ENCODE measurements at places on chromosomes 7 and 10. TPM values are rescaled to one million over a fixed set of nuclear protein-coding genes. Genes with fewer than 3 reads are reported as not detected.

- DNase-seq: no peak
Measured at GRCh38 chr10:80739963-80740715, 202.4 kb downstream of the SH2D4B start.

GRCh38 chr7:26588511-26588910 lies 275.9 kb downstream of the SKAP2 start:
- DNase-seq: no peak

DNA sequence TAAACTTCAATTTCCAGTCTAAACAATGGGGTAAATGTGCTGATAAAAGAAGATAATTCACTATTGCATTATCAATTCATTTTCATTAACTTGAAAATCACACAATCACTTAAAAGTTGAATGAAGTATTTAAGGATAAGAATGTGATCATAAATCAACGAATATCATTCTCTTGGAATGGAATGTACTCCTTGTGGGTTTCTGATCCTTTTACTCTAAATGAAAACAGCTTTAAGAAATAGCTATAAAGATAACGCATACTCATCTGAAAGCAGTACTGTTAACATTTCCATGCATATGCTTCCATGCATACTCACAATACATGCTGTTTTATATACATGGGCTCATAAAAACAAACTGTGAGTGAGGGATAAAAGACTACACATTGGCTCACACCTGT lies 108.8 kb downstream of the ATE1 start:
- DNase-seq: no peak

DNA sequence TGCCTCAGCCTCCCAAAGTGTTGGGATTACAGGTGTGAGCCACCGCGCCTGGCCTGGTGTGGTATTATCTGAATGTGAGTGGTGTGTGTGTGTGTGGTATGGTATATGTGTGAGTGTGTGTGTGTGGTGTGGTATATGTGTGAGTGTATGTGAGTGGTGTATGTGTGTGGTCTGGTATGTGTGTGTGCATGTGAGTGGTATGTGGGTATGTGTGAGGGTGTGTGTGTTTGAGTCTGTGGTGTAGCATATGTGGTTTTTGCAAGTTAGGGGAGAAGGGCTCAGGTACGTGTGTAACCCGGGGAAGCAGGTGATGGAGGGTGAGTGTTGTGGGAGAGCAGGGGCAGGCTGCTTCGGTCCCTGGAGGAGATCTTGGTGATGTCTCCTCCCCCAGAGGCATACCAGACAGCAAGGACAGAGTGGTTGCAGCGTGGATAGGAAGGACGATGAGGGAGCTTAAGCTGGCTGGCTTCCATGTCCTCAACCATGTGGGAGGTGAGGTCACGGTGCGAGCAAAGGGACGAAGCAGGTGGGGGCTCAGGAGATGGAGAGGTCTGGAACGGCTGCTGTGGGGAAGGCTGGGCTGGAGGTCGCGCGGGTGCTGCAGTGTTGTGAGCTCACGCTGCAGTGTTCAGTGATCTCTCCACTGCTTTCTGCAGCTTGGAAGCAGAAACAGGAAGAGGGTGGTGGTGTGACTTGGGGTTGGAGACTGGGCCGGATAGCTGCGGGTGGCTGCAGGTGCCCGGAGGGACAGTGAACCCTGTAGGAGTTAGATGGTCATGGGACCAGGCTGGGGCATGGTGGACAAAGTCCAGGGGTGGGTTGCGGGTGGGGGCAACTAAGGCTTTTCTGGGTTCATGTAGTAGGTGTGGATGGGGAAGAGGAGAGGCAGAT lies 5.0 kb downstream of the ZYX start:
- DNase-seq: no peak

GRCh38 chr10:12351447-12351846 lies 2.1 kb downstream of the CAMK1D start:
- no peak for DNase-seq

DNA sequence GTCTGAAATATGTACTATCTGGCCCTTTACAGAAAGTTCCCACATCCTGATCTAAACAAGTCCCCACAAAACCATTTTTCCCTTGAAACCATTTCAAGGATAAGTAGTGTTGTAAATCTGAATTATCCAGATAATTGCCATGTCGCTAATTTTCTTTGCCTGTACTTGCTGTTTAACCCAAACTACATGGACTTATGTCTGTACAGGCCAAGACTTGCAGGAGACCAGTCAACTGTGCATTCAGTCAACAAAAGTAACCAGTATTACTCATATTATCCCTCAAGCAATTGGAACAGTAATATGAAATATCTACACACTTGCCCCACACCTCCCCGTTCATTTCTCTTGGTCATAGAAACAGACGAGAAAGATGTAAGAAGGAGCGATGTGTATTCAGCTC lies 347.8 kb upstream of the NFE2L3 start:
- no peak for DNase-seq

GRCh38 chr7:69149804-69150782 lies 448.2 kb upstream of the AUTS2 start:
- no peak for DNase-seq

DNA sequence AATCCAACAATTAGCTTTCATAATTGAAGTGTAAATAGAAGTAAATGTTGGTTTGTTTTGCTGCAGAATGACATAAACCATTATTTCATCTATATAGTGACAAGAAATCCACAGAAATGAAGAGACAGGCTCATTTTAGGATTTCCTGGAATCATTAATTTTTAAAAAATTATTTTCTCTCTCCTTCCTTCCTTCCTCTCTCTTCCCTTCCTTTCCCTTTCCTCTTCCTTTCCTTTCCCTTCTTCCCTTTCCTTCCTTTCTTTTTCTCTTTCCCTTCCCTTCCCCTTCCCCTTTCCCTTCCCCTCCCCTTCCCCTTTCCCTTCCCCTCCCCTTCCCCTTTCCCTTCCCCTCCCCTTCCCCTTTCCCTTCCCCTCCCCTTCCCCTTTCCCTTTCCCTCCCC lies 51.2 kb upstream of the KMT2C start:
- DNase-seq: no peak

DNA sequence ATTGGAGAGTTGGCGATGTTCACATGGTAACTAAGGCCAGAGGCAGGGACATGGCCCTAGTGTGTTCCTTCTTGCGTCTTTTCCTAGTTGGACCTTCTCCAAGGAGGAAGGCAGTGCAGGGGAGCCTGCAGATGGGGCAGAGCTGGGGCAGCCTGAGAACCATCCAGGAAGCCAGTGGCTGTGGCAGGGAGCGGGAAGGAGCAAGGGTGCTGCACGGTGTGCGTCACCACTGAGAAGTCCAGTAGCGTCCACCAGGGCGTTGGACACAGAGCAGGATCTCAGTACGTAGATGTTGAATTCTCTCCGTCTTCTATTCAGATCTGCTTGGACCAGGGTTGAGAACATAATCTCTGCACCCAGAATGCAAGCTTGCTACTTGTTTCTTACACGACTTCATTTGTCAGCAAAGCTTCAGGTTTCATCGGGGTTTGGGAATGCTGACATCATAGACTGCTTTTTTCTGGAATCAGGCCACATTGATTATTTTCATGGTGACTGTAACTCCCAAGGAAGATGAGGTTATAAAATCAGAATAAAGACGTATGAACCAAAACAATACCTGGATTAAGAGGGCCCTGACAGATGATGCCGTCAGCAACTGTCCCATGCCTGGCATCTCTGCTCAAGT lies 130.3 kb downstream of the HECW1 start:
- DNase-seq: no peak

DNA sequence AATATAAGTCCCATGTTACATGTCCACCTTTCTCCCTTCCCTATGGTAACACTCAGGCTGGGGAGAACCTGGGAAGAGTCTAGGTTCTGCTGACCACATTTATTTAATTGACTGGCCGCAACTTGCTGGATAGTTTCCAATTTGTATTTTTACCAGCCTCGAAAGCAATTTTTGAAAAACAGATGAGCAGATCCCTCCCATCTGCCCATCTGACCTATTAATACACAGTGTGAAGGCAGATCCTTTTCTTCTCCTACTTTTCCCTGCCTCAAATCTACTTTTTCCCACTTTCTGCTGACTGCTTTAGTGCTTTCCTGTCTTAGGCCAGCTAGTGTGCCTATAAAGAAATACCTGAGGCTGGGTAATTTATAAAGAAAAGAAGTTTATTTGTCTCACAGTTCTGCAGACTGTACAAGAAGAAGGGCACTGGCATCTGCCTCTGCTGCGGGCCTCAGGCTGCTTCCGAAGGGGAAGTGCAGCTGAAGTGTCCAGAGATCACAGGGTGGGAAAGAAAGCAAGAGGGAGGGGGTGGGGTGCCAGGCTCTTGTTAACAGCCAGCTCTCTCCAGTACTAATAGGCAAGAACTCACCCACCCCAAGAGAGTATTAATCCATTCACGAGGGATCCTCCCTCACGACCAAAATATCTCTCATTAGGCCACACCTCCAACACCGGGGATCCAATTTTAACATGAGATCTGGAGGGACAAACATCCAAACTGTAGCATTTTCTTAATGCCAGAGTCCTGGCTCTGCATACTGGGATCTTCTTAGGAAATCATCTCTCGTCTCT lies 336.0 kb upstream of the IGFBP3 start:
- DNase-seq: no peak

DNA sequence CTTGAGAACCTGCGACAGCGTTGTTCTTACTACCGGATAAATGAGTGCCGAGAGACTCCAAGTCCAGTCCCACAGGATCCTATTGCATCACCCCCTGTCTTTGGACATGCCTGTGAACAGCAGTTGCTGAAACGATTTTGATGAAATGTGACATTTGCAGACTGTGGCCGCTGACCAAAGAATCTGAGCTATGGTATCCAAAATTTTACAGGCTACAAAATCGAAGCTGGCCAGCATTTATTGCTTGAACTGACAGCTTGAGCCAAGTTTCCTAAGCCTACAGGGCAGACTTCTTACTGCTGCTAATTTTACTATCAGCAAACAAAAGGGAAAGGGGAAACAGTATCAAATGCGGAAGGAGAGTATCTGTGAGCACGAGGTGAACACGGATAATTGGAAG lies 12.1 kb upstream of the NPVF start:
- DNase-seq: no peak

DNA sequence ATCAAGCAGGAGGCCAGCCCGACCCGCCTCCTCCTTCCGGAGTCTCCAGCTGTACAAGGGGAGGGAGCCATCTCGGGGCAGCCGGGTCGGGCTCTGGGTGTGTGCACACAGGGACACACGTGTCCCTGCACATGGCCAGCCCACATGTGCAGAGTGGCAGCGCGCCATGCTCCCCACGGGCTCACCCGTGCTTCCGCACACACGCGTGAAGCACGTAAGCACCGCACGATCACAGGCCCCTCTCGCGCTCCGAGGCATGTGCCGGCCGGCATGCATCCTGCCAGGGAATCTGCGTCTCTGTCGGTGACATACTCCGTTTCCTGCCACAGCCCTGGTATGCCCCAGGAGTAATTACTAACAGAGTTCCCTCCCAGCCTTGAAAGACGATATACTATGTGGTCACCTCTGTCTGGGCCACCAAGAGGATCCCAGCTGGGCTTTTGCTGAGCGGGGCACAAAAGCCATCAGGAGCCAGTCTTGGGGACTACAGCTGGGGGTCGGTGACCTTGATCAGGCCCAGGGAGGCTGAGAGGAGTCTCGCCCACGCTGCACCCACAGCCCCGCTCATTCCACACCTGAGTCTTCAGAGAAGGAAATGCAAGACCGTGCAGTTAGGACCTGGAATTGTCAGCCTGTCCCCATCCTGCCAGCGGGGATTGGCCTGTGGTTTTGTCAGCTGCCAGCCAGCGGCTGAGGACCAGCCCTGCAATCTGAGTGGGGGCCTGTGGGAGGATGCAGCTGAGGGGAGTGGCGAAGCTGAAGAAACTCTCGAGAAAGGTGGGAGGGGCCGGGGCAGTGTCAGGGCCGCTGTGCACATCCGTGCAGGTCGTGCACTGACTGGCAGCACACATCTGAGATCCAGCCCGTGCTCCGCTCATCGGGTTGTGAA lies 11.0 kb upstream of the LFNG start:
- peak; percentile 89 for DNase-seq

- no peak for DNase-seq
Measured at GRCh38 chr10:90790422-90790821, 67.4 kb downstream of the HTR7 start.

DNA sequence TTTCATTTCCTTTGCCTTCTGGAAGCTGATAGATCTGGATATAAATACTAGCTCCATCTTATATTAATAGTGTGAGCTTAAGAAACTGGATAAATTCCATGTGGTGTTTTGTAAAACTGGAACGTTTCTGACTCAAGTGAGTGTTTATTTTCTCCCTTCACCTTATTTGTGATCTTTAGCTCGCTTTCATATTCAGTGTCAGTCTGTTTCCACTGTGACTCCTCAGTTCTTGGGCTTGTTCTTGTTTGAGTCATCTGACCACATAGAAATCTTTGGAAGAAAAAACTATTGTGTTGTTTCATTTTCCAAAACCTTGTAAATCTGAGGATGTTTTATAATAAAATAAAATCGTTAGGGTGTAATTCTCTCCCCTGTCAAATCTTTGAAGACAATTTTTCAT lies 186.4 kb downstream of the POLR1F start:
- DNase-seq: no peak

DNA sequence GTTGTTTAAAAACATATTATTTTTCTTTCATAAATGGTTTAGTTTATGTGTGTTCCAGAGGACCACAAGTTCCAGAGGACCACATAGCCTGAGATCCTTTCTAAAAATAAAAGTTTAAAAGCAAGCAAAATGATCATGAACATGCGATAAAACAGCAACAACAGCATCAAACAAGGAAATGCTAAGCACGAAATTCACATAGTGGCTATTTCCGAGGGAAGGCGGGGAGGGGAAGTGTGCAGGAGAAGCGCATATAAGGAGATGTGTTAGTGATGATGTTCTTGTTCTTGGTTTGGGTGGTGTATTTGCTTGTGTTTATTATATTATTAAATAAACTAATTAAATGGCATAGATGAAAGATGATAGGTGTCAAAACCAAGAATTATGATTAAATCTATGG lies 1.2 kb downstream of the TBATA start:
- no peak for DNase-seq

- no peak for DNase-seq
Measured at GRCh38 chr10:63886281-63887022, 365.3 kb downstream of the REEP3 start.

DNA sequence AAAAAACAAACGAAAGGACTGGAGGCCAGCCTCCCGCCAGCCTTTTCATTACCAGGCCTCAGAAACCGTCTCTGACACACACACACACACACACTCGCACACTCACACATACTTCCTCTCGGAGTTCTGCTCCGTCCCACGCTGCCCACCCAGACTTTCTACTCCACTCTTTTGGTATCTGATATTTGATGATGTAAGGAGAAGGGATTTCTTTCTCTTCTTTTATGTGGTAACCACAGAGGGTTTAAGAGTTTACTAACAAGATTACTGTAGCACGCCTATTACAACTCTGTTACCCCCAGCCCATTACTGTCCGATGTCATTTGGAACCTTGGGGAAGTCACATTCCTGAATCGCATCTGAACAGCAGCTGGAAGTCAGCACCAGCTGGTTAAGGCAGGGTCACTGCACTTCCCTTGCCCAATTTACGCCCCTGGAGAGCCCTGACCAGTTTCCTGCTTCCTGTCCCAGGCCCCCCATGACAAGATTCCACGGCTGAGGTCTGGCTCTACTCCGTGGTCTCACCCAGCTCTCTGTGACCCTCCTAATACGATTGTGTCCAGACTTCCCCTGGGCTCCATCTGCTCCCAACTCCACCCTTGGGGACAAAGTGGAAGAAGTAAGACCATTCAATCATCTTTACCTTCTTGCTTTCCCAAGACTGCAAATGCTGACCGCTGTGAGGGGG lies 1.1 kb downstream of the DENND2A start:
- no peak for DNase-seq

Gene CUZD1
- 0.54 TPM for total RNA-seq

Gene PGAM2
- total RNA-seq: 2.1 TPM

Gene ATP5MK
- total RNA-seq: 265 TPM

Gene FXYD4
- total RNA-seq: 109 TPM

Gene TMEM176B
- 345 TPM for total RNA-seq

Gene ACSM6
- total RNA-seq: not detected
